Cerebellum (tissue), 4 donors: ENCODE measurements at places on chromosomes 11 and 22.

- no peak for DNase-seq
Observed at GRCh38 chr11:124749912-124750311, 2.1 kb downstream of the VSIG2 start.

DNA sequence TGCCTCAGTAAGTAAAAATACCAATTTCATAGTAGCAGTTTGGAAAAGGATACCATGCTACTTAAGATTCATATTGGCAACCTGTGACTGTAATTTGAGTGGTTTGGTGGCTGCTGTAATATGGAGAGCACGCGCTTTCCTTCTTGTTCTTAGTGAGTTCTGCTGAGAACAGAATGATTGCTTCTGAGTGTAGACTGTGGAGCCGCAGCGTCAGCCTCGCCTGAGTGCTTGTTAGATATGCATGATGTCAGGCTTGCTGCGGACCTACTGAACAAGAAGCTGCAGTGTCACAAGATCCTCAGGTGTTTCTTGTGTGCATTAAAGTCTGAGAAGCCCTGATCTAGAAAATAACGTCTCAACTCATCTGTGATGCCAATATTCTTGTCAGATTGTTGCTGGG lies 143.2 kb downstream of the ARHGAP42 start:
- DNase-seq = no peak

DNA sequence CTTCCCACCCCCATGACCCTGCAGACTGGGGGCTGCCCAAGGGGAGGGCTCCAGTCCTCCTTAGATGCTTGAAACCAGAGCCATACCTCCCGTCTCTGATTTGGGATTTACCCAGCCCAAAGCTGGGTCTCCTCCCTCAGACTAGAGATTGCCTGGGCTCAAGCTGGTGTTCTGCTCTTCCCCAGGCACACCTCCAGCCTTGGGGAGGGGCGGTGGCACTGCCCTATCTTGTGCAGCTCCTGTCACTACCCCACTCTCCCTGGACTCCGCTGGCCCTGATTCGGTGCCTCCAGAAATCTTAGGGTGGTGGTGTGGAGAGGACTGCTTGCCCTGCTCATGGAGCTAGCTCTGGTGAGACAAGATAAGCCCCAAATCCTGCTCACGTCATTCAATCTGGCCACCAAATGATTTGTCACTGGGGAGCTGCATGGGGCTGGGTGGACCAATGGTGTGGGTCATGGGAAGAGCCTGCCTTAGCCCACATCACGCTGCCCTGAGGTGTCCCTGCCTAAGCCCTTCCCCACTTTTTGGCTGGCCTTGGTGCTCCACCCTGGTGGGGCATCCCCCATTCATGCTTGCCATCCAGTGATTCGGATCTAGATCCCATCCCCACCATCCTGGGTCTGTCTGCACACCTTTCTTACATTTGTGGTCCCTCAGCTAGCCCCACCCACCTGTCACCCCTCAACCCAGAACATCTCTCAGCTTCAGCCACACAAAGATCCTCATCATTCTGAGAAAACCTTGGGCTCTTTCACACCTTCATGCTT lies 87.7 kb downstream of the PDE2A start:
- DNase-seq = no peak

DNA sequence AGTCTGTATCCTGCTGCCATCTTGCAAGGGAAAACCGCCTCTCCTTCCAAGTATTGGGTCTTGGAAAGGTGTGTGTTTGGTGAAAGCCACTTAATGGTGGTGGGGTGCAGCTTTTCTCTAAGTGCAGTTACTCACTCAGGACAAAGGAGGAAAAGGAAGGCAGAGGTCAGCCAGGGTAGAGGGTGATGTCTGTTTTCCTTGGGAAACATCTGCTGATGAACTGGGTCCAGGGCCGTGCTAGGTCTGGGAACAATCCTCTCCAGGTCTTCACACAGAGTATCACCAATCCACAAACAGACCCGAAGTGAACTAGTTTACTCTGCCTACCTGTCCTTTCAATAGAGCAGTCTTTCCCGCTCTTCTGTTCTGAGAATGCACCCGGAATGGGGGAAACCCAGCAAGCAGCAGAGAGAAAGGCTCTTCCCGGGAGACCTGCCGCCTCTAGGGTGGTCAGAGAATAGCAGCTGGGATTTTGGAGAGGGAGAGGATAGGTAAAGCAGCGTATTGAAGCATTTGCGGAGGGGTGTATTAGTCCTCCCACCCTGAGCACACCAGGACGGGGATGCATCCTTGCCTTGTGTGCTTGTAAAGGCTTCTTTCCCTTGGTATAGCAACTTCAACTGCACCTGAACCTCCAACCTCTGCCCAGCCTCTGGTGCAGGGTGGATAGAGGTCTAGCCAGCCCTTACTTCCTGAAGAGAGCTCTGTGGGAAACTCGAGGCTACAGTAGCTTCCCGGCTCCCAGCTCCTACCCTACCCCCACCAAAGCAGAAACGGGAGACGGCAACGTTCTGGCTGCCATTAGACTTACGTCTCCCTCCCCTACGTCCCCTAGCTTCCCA lies 20.7 kb downstream of the LHFPL7 start:
- DNase-seq = no peak

DNA sequence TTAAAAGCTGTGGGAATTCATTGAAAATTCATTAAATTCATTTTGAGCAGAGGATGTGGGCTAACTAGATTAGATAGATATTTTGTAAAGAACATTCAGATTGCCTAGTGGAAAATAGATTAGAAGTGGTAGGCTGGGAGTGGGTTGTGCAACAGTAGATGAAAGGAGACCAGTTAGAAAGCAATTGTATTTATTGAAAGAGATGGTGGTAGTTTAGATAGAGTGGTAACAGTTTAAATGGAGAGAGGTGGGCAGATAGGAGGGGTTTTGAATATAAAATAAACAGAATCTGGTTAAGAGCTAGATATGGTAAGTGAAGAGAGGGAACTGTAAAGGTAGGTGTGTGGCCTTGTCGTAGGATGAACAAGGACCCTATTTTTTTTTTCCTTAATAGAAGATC lies 34.5 kb downstream of the METTL15 start:
- no peak for DNase-seq
